Stimulated activated CD8-positive, alpha-beta memory T cell treated with anti-CD3 and anti-CD28 coated beads, Interleukin-7, amount 100 ng/mL, for 1 hour (primary cell): ENCODE measurements at places on chromosomes 7 and 10.

DNA sequence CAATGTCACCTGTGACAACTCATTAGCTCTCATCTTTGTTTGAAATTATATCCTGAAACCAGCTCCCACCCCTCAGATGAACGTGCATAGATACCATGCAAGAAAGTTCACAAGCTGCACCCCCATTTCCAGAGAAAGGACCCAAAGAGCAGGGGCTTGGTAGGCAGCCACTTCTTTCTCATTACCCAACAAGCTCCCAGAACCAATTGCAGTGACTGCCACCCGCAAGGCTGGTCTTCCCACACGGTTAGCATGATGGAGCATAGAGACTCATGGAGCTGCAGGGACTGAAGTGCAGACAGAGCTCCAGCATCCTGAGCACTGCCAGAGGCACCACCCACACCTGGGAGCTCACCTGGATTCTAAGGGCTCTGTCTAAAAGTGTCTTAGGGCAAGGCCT, 28.5 kb downstream of the FRMPD2 start:
- DNase-seq: no peak

GRCh38 chr10:3203016-3203811, 30.6 kb upstream of the PITRM1 start:
- DNase-seq: no peak

DNA sequence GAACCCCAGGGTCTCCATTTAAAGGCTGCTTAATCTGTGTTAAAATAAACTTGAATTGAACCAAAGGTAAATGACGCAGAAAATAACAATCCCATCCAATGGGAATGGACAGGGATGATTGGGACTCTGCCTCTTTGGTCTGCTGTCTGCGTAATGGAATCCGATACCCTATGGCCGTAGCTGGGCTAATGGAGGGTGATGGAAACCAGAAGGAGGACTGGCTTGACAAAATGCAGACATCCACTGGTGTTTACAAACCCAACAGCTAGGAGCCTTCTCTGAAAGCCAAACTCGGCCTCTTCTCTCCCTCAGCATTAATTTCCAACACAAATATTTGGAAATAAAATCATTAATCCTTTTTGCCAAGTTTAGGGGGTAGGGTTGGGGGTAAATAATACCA, 162.2 kb upstream of the CHST15 start:
- no peak for DNase-seq

DNA sequence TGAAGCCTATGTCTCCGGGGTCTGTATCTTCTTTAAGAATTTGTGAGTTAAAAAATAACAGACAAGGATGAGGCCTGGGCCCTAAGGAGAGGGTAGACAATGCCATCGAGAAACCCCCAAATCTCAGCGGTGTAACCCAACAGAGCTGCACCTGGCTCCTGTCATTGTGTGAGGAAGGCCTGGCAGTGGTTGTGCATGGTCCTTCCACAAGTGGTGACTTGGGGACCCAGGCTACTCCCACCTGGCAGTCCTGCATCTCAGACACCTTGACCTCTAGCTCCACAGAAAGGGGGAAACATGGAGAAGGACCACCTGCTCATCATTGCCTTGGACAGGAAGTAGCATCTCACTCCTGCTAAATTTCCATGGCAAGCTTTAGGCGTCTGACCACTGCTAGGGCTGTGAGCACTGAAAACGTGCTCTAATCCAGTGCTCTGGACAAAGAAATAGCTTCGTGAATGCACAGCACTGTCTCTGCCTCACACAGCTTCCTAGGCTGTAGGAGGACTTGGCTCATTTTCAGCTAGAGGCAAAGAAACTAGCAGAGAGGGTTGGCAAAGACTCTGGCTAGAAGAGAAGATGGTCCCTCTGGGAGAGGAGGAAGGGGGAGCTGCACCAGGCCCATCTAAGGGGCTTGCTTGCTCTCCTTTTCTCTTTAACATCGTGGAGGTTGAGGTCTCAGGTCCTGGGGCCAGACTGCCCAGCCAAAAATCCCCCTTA, 273.9 kb upstream of the ZMIZ1 start:
- DNase-seq: no peak

- no peak for DNase-seq
Measured at GRCh38 chr7:39321909-39322498, 244.2 kb upstream of the YAE1 start.

DNA sequence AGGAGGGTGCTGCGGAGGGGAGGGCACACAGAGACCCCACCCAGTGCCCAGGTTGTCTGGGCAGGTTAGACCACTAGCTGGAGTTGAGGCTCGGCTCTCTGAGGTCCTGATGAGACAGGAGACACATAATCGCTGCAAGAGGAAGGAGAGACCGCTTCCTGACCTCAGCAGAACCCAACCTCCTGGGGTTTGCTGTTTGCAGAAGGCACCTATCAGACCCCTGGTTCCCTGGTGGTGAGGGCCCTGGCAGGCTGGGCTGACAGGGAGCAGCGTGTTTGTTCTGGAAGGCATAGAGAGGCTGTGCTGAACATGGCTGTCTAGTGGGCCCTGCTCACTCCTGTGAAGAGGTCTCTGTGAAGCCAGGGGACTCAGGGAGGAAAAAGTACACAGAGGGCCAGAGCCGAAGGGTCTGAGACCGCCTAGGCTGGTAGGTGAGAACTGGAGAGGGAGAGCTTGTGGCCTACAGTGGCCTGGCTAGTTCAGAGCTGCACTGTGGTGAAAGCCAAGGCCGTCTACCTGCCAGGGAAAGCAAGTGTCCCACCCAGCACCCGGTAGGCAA, 39.4 kb upstream of the NPFFR1 start:
- DNase-seq: no peak

- DNase-seq: no peak
Measured at GRCh38 chr7:108103558-108104298, 26.4 kb downstream of the LAMB4 start.

DNA sequence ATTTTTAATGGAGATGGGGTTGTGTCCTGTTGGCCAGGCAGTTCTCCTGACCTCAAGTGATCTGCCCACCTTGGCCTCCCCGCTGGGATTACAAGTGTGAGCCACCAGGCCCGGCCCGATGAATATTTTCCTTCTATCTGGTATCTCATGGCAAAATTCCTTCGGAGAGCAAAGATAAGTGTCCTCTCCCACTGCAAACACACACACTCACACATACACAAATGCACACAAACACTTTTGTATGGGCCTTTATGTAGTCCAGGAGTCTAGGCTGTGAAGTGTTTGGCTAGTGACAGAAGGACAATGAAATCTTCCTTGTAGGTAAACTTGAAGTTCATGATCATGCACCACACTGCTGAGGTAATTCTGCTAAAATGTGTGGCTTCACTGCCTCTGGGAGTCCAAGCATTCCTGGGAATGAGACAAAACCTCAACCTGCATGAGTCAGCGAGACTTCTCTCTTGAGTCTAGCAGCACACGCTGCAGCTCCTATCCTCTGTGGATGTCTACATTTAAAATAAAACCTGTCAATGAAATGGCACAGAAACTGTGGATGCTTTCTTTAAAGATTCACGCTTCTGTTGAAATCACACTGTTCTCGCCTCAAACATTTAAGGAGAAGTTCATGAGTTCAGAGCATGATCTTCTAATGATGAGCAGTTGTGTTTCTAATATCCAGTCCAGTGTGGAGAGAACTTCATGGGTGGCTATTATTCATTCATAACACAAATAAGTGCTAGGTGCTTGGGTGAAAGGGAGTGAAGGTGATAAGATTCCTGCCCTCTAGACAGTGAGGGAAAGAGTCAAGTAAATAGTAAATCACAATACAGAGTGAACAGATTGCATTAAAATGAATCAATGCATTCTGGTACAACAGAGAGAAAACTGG, 96.5 kb downstream of the NRP1 start:
- DNase-seq: no peak

DNA sequence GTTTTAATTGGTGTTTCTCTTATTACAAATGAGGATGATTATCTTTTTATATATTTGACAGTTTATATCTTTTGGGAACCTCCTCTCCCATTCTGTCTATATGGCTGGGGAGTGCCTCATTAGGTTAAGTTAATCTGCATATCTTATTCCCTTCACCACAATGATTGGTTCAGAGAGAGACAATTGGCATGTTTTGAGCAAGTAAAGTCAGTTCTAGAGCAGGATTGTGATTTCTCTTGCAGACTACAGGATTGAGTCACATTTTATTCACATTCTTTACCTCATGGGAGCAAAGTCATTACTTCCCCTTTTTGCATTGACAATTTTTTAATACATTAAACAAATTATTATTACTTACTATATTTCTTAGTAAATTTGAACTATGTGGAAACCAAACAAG, 345.6 kb downstream of the MDFIC start:
- DNase-seq: no peak

GRCh38 chr7:108012499-108013430, 9.8 kb upstream of the LAMB1 start:
- DNase-seq: no peak

DNA sequence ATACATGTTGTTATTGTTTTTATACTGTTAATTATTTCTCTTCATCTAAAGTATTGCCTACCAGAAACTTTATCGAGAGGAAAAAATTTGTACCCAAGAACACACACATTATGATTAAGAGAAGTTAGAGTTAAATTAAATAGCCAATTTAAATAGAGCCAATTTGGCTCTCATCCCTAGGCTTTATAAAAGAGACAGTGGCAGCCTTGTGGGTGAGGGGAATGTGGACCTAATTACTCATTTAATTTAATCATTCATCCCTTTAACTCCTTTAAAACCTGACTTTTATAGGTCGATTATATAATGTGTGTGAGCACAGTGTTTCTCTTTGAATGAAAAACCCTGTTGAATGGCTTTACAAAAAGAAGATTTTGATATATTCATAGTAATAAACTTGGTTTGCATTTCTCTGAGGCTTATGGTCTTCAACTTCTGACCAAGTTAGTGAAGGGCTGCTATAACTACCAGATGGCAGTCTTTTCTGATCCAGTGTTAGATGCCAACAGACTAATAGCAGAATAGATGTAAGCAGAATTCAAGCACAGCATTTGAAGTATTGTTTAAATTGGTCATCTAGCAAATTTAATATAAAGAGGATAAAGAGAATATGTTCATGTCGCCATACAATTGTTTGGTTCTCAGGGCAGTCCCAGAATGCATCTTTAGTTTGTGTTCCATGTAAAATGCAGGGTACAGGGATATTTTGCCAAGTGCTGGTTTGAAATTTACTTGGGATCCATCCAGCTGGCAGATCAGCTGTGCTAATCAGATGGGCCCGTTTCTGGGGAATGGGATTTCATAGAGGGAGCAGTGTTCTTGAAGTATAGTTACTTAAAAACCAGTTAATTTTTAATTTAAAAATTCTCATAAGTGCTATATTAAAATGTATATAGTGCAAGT, 25.3 kb downstream of the ADD3 start:
- DNase-seq: no peak

GRCh38 chr7:70952311-70952710, 179.6 kb upstream of the GALNT17 start:
- no peak for DNase-seq

GRCh38 chr10:99733366-99733765, 1.3 kb downstream of the CUTC start:
- no peak for DNase-seq

- DNase-seq: no peak
Measured at GRCh38 chr10:66782776-66783175, 143.1 kb upstream of the LRRTM3 start.

GRCh38 chr7:154620141-154620755, 382.7 kb downstream of the PAXIP1 start:
- DNase-seq: no peak

- DNase-seq: no peak
Measured at GRCh38 chr7:95246831-95247370, 77.4 kb downstream of the PON1 start.

- DNase-seq: no peak
Measured at GRCh38 chr7:37290731-37291130, 157.9 kb downstream of the ELMO1 start.

- no peak for DNase-seq
Measured at GRCh38 chr7:87100326-87100725, 40.9 kb upstream of the ELAPOR2 start.

DNA sequence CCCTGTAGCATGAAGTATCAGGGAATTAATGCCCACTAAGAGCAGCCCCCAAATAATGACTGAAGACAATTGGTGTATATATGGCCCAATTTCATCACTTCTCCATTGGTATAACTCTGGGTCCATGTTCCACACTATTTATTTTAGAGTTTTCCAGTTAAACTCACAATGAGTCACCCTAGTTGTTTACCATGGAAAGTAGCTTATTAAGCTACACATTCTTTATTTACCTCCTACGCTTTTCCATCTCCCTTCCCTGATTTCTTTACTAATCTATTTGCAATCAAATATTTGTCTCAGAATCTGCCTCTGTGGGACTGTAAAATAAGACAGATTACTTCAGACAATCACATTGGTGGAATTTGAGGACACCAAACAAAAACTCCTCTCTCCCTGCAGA, 655.6 kb downstream of the SORCS1 start:
- DNase-seq: no peak

DNA sequence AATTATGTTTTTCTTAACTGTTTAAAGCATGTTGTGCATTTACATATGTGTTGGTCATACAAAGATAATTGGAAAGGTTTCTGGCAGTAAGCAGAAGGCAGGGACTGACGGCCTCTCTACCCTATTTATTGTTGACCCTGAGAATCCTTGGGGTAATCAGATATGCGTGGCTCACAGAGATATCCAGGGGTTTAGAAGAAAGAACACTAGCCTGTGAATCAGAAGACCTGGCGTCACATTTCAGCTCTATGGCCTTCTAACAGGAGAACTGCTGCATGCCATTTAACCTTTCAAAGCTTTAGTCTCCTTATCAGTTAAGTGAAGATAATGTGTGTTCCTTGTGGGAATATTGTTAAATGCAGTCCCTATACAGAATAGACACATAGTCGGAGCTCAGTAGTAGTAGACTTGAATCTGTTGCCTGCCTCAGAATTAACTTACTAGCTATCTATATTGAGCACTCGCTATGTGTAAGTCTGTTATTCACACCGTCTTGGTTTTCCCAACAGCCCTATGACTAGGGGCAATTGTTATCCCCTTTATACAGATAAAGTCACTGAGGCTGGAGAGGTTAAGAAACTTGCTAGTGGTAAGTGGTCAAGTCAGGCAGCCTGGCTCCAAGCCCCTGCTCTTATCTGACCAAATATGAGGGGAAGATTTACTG, 129.6 kb upstream of the ANKRD1 start:
- no peak for DNase-seq

DNA sequence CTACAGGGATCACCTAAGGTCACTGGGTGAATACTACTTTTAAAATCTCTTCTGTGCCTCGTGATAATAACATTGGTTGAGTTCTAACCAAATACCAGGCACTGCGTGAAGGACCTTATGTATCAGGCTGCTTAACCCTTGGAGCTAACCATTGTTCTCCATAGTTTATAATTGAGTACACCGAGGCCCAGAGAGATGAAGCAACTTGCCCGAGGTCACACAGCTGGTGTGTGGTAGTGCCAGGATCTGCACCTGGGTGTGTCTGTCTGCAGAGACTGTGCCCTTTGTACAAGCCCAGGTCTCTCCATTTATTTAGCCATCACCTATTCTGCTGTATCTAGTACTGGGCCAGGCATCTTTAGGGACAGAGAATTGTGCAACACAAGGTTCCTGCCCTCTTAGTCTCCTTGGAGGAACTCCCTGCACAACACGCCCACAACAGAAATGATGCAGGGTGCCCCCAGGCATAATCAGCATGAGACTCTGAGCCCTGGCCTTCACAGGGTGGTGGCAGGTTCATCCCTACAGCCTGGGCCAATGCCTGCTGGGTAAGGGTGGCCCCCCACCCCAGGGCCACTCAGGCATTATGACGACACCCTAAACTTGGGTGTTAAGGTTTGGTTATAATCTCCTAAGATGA, 31.5 kb downstream of the UNC5B start:
- no peak for DNase-seq

GRCh38 chr10:133156674-133157579, 3.1 kb upstream of the KNDC1 start:
- DNase-seq: no peak
